ENCODE measurements at places on chromosomes 12 and 14. TPM values are rescaled to one million over a fixed set of nuclear protein-coding genes. Genes with fewer than 3 reads are reported as not detected.

SLC6A13 gene
- 0.17 TPM for total RNA-seq

MANSC4 gene
- not detected for total RNA-seq

DDX55 gene
- total RNA-seq: 15.5 TPM

BTG1 gene
- 20.9 TPM for total RNA-seq

RNU4-1 gene
- under 0.01 TPM for total RNA-seq

HOXC6 gene
- under 0.01 TPM for total RNA-seq

PROX2 gene
- not detected for total RNA-seq

RTRAF gene
- total RNA-seq: 93.8 TPM

NDRG2 gene
- total RNA-seq: 0.17 TPM

PRKD1 gene
- total RNA-seq: 11.7 TPM

TGFB3 gene
- 8.6 TPM for total RNA-seq

CDH24 gene
- 13.6 TPM for total RNA-seq

SERPINA12 gene
- total RNA-seq: not detected

ZFHX2 gene
- total RNA-seq: 0.66 TPM

HOXC12 gene
- total RNA-seq: not detected

HOXC13 gene
- total RNA-seq: not detected

TSPAN19 gene
- under 0.01 TPM for total RNA-seq

TBX3 gene
- 55.9 TPM for total RNA-seq

Measured in smooth muscle cell of trachea (primary cell).